Testis (tissue), 5 donors: ENCODE measurements at places on chromosomes 7 and 10. TPM values are rescaled to one million over a fixed set of nuclear protein-coding genes. Genes with fewer than 3 reads are reported as not detected.

PIP gene
- not detected for total RNA-seq

HECTD2 gene
- 20.3 TPM for total RNA-seq

CRHR2 gene
- total RNA-seq: 1.2 TPM

UPK3B gene
- 19.1 TPM for total RNA-seq

SPOCK2 gene
- total RNA-seq: 212 TPM

IQUB gene
- 34.6 TPM for total RNA-seq

TSPAN12 gene
- 6.3 TPM for total RNA-seq
